ENCODE measurements at places on chromosomes 5 and 9.

DNA sequence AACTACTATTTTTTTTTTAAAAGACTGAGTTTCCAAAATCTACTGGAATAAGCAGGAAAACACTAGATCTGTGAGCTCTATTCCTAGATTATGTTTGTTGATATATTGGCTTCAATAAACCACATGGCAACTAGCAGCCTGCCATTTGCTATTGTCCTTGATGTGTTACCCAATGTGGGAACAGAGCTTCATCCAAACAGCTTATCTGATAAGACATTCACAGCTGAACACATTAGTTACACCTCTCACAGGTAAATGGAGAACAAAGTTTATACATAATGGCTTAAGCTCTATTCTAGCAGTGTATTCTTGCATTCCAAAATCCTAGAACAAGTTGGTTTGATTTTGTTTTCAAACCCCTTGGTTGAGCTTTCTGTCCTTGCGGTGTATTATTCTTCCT is 642.1 kb downstream of the TLE1 start:
- no peak for DNase-seq

DNA sequence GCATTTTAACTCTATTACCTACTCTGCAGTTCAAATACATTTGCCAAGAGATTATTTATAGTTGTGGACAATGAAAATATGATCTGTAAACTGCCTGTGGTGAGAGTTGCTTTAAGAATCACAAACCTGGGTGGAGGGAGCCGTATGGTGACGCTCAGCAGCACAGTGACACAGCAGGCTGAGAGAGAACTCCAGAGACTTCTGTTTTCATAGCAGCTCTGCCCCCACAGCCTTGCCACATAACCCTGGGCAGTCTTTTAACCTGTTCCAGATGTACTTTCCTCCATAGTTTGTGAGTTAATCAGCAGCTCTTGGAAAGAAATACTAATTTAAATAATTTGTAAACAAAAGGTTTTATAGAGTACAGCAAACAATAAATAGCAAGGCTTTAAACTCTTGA is 450.5 kb downstream of the ELAVL2 start:
- DNase-seq, result no peak

DNA sequence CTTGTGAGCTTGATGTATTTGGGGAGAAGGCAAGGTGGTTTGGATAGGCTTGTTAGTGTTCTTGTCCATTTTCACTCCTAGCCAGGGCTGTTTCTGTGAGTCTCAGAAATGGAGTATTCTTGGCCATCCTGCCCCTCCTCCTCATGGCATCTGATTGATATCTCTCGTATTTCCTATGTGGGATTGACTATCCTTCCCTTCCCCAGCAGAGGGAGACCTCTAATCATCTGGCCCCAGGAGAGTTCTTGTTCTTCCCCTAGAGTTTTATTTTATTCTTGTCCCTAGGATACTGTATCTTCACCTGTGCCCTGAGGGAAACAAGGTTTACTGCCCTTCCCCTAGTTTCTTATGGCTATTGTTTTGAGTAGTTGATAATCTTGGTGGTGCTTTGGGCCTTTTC is 114.4 kb downstream of the VPS13A start:
- peak; percentile 75 for DNase-seq

DNA sequence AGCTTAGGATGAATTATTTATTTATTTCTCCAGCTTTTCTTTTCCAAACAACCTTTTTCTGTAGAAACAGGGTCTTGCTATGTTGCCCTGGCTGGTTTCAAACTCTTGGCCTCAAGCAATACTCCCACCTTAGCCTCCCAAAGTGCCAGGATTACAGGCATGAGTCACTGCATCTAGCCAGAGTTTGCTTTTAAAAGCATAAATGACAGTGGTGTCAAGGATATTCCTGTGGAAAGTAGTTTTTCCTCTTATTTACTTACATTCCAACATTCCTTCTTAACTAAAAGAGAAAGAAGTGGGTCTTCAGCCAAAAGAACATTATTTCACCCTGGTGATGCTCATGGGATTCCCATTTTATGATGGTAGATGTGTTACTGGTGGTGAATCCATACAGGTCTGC is 62.4 kb downstream of the GRIA1 start:
- no peak for DNase-seq

- DNase-seq, result no peak
Observed at GRCh38 chr9:115276621-115277020, 158.7 kb upstream of the TNC start.

DNA sequence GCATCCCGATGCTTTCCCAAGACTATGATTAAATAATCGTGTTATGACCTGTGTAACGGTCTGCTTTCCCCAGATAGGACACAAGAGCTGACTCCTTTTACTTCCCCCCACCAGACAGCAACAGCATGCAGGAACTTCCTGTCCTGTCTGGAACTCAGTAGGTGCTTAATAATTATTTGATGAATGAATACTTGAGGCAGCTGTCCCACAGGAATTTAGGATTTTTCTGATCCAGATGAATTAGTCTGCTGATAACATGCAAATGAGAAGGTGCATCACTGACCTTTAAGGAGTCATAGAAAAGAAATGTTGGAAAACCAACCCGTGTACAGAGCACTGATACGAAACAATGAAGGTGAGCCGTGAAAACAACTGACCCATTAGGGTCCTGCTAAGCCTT is 12.2 kb downstream of the RNF130 start:
- DNase-seq, result no peak

GRCh38 chr9:19456996-19457692 is 48.3 kb downstream of the ACER2 start:
- peak; percentile 65 for DNase-seq

- DNase-seq, result peak; percentile 44
Observed at GRCh38 chr9:78261403-78262001, 25.6 kb downstream of the CEP78 start.

DNA sequence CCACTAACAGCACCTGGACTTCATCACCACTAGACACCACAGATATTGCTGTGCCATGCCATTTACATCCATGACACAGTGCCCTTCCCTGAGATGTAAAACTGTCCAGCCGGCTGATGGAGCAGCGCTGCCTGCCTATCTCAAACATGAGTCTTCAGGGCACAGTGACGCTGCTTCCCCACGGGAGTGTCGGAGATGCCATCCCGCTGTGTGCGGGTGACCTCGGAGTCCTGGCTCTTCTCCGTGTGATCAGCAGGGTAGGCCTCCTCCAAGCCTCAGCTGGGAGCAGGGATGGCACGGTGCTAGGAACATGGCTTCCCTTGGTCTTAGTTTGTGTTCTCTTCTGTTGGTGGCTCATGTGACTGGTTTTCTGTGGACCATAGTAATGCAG is 130.3 kb upstream of the FAM120A start:
- DNase-seq, result no peak

DNA sequence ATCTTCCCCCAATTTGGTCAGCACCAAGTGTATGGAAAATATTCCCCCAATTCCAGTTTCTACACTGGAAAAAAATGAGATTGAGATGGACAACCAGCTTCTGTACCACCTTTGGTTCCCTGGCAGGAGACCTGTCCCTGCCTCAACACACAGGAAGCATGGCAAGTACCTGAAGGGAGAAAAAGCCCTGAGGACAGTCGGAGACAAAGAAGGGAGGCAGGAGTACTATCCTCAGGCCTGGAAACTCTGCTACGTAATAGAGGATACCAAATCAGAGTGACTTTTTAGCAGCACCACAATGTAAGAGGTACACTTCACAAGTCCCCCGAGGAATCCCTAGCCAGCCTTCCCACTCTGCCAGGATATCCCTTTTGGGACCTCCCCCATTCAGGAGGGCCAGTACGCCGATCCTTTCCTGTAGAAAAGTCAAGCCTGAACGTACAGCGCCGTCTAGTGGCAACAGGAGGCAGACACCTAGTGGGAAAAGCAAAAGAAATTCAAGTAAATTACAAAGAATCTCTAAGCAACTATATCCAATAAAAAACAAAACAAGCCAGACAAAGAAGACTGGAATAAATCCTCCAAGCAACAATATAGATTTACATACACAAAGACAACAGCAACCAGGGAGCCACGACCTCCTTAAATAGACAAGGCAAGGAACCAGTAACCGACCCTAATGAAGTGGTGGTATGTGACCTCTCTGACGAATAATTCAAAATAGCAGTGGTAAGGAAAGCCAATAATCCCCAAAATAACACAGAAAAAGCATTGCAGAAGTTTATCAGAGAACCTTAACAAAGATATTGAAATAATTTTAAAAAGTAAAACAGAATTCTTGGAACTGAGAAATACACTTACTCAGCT is 63.3 kb upstream of the SLCO6A1 start:
- peak; percentile 72 for DNase-seq

- DNase-seq, result no peak
Observed at GRCh38 chr5:173793648-173794548, 94.3 kb upstream of the CPEB4 start.

DNA sequence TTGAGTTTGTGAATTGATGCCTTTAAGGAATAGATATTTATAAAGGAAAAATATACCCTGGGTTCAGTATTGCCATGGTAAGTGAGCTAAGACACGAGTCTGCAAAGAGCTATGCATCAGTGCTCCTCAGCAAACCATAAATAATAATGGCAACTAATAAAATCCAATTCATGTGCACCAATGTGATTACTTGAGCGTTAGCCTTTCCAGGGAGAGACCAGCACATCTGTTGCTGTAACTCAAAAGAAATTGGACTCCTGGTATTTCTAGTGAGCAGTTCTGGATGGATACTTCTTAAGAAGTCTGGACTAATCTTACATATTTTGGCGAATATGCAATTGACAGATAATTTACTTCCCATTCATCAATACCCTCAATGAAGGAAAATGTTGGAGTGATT is 373.3 kb downstream of the ARHGEF28 start:
- no peak for DNase-seq

DNA sequence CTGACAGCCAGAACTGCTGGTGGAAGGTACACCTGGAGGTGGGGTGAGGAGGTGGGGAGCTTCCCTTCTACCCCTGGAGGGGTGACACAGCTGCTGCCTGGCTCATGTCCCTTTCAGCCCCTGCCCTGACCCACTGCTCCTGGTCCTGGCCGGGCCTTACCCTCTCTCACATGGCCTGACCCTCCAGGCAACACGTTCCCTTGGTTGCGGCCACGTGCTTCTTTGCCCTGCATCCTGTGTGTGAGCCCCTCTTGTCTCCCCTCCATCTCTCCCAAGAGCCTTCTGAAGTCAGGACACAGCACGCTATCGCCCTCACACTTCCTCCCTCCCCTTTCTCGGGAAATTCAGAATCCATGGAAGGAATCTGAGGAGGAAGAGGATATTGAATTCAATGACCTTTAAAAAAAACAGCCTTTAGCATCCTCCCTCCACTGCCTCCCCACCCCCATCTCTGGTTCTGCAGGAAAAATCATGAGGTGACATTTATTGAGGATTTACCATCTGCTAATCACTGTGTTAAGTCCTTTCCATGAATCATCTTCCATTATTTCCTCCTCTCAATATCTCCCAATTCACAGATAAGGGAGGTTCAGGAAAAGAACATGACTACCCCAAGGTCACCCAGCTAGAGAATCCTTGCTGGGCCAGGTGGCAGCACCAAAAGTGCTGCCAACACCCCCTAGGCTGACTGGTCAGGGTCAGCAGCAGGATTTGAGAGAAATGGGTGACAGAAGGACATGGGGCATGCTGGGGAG is 8.3 kb downstream of the AQP3 start:
- DNase-seq, result no peak

- no peak for DNase-seq
Observed at GRCh38 chr5:120794121-120794520, 330.0 kb downstream of the PRR16 start.

GRCh38 chr9:72210522-72210921 is 61.3 kb downstream of the GDA start:
- no peak for DNase-seq

GRCh38 chr5:125480911-125481310 is 734.5 kb upstream of the ZNF608 start:
- no peak for DNase-seq

DNA sequence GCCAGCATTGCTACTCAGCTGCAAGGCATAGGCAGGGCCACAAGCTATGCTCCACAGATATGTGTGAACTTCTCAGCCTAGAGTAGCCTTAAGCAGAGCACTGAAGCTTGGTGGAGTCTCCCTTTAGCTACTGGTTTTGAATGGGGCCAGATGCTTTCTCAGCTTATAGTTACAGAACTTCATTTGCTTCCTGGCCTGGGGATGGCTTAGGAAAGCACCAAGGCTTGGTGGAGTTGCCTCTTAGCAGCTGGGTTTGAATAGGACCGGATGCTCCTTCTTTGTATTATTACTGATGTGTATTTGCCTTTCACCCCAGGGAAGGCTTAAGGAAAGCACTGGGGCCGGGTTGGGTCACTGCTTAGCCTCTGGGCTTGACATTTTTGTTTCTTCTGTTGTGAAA is 497.8 kb upstream of the SEMA6A start:
- DNase-seq, result no peak

DNA sequence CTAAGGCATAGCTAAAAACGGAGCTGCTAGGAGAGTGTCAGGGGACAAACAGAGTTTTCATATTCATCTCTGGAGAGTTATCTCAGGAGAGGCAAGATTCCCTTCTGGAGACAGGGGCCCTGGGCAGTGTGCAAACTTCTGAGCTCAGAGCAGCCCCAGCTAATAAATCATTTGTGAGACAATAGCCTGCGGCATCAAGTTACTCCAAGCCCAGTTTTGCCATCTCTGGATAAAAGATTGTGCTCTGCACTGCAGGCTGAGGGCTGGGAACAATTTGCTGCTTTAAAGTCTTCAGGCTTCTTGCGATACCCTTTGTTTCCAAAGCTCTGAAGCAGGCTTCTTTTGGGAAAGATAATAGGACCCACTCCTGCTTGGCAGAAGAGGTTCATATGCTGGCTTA is 164.3 kb upstream of the BRINP1 start:
- DNase-seq, result peak; percentile 5

- no peak for DNase-seq
Observed at GRCh38 chr5:179746872-179747271, 14.2 kb downstream of the MAML1 start.

- DNase-seq, result no peak
Observed at GRCh38 chr5:143401227-143402016, 2.1 kb downstream of the NR3C1 start.

GRCh38 chr5:62284946-62285891 is 20.8 kb upstream of the KIF2A start:
- no peak for DNase-seq

DNA sequence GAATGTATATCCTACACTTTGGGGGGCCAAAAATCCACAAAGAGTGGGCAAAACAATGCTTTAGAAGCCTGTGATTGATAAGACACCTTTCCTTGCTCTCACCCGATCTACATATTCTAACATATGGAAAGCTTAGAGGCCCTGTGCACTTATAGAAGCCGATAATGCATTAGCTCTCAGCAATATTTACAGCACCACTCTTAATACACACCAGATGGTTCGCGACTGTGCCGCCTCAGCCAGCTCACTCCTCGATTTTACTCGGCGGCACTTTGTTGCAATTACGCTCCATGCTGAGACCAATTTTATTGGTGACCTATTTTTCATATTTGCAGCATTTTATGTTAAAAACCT is 18.8 kb downstream of the NR2F1 start:
- DNase-seq, result no peak

- no peak for DNase-seq
Observed at GRCh38 chr9:108708448-108708847, 147.3 kb downstream of the ACTL7B start.

Measured in A673 (cell line).